ENCODE measurements at places on chromosomes 12 and 14.

DNA sequence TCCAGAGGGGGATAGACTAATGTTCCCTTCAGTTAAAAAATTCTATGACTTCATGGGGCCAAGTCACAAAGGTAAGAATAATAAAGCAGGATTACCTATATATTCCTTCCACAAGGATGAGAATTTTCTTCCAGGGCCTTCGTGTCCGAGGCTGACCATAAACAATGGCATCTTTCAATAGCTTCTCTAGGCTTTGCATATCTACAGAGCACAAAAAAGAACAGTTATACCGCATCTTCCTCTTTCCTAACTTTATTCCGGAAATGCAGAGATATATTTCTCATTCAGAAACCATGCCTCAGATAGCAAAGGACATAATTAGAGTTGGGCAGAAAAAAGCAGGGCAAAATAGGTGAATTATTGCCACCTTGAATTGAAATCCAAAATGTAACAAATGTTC is 58.3 kb upstream of the ISM2 start:
- DNase-seq, result no peak

GRCh38 chr14:74952180-74952665 is 3.2 kb downstream of the PGF start:
- DNase-seq, result no peak

- peak; percentile 30 for DNase-seq
These were observed 26.8 kb upstream of the DAAM1 start for GRCh38 chr14:59161561-59162175.

DNA sequence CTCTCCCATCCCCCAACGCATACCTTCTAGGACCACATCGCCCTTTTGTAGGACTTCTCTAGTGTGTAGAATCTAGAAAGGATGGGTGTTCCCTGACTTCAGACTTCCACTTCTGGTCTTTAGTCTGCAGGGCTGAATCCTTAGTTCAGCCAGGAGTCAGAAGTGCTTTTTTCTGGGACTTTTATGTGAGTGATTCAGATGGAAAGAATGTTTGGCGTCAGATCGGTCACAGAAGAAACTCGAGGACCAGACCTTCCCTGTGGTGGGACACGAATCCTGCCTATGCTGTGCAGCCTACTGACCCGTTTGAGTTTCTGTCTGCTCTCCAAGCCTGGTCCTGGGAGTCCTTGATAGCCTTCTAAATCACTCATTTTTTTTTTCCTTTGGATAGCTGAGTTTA is 165.4 kb upstream of the SSTR1 start:
- DNase-seq, result no peak

GRCh38 chr12:47882781-47883546 is 21.8 kb downstream of the VDR start:
- no peak for DNase-seq

DNA sequence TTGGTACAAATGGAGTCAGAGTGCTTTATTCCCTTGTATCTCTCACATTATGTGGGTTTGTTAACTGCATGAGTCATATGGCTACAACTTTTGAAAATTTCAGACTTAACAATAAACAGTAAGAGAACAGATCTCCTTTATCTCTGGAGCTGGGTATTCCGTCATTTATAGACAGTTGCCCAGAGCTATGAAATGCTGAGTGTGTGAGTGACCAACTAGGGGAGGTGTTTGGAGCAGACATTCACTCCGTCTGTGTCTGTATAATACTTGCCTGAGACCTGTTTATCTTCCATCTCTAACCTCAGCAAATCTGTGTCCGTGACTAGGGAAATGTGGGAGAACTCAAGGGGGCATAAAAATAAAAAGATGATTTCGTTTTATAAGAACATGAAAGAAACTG is 279.9 kb upstream of the FAR2 start:
- DNase-seq, result peak; percentile 75

DNA sequence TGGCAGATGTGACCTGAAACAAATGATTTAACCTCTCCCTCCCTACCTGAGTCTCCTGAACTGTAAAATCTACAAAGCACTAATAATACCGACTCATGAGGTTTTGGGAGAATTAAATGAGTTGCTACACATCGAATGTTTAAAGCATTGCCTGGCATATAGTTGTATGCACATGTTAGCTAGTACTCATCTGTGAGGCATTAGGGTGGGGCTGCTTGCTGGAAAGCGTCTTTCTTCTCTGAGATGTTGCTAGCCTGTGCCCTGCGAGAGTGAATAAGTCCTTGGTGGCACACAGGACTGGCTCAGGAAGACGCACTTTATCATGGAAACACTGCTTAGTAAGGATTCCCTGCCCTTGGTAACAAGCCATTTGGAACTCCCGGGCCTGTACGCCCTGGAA is 6.1 kb downstream of the RAPGEF3 start:
- peak; percentile 91 for DNase-seq

DNA sequence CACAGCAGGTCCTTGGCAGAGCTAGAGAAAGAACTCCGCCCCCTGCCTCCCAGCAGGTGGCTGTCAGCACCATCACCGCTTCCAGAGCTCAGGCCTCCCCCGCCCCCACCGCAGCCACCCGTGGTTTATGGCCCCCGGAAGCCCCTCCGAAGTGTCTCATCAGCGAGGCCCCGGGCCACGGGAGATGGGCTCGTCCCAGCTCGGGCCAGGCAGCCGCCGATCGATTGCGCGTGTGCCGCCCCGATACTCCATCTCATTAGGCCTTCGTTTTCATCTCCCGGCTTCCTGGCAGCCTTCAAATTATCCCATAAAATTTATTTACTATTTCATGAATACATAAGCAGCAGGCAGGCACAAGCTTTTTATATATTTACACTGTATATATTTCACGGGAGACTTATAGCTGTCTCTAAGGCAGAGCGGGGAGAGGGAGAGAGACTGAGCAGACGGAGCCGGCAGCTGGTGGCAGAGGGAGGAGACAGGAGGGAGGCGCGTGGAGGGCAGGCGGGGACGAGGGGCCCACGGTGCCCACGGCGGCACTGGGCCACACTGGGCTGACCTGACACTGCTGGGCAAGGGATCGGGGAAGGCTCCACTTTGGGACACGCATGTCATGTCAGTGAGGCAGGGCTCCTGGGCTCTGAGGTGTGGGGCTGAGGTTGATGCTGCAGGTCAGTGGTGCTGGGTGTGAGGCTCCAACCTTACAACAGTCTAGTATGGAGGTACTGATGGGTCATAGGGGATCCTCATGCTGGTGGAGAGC is 241.2 kb downstream of the RBM19 start:
- no peak for DNase-seq

GRCh38 chr12:46556819-46557524 is 184.4 kb upstream of the SLC38A2 start:
- DNase-seq, result peak; percentile 95

DNA sequence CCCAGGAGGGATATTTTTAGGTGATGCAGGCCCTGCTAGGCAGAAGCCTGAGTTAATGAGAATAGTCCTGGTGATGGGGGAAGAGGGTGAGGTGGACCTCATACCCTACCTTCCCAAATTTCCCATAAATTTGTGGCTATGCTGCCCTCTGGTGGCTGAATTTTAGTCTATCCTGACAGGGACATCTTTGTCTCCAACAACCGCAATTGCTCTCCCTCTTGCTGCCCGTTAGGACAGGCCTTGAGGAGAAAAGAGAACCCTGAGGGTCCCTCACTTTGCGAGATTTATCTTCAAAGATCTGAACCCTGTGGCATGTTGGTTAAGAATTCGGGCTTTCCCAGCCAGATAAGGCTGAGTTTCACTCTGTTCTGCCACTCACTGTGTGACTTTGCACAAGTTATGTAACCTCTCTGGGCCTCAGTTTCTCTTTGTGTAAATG is 9.8 kb upstream of the ZNF385A start:
- peak; percentile 68 for DNase-seq

- DNase-seq, result no peak
These were observed 5.2 kb downstream of the CMAS start for GRCh38 chr12:22051114-22051698.

DNA sequence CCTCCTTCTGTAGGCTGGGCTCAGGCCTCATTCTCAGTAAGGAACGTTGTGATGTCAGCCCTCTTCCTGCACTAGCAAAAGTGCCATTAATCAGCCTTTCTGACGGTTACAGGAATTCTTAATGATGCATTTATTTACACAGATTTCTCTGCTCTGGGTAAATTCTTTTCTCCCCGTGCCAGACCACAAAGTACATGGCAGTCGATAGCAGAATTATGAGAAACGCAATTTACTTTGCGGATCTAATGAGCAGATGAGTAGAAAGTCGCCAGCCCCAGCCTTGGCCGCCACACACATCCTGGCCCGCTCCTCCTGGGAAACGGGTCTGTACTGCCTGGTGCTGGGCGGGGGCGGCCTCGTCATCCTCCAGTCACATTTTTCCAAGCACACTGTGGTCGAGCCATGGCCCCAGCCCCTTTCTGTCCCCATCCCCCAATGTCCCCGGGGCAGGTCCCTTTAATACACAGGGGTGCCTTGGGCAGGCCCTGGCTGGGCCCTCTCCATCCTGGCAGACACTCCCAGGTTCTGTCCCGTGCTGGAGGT is 25.9 kb downstream of the NOC4L start:
- no peak for DNase-seq

DNA sequence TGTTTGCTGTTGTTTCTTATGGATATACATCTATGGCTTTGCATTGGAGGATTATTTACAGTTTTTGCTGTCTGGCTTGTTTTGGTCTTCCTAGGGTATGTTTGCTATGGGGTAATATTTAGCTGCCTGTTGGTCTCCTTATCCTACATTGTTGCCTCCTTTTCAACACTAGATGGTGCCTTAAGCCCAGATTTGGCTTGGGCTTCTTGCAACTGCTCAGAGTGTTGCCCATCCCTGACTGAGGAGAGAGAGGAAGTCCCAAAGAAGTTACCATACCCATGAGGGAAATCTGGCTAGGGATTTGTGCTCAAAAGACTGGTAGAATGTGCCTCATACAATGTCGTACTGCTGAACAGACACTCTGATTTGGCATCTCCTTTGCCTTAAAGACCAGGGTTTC is 94.6 kb upstream of the MUCL1 start:
- DNase-seq, result peak; percentile 10

DNA sequence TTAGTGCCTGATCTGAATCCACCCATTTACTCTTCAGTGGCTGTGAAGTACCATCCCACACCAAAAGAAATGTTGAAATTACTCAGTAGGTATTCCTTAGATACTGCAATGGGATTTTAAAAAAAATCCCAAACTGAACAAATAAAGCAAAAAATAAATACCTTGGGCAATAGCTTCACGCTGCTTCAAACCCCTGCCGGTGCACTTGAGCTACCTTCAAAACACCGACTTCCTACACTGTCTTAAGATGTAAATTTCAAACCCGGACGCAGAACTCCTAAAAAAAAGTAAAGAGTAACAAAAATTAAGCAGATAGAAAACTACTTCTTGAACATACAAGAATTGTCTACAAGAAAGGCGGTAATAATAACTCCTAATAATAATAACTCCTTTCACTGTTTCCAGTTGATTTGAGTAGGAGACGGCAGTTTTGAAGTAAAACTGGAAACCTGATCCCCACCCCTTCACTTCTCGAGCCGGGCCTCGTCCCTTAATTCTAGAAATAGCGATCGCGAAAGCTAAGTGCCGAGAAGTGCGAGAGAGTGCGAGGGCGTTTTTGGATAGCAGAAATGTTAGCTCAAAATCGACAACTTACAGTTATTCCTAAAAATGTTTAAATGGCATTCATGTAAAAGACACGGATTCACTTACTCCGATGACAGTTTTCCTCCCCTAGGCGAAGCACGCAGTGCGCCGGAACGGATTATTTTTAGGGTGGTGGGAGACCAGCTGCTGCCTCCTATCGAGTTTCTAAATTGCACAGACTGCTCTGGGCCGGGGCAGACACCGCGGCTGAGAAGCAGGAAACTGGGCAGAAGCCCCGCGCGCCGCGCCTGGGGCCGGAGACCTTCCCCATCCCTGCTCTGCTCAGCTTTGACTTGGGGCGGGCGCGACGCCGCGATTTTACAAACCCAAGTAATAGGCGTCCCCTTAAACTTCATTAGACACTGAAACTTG is at the start of gene ABCC9:
Gene ABCC9 (minus strand): TSS at position 878 of the 957 bp plus-strand sequence. CDS start 4,752 bp downstream, outside the sequence.
- peak; percentile 13 for DNase-seq

DNA sequence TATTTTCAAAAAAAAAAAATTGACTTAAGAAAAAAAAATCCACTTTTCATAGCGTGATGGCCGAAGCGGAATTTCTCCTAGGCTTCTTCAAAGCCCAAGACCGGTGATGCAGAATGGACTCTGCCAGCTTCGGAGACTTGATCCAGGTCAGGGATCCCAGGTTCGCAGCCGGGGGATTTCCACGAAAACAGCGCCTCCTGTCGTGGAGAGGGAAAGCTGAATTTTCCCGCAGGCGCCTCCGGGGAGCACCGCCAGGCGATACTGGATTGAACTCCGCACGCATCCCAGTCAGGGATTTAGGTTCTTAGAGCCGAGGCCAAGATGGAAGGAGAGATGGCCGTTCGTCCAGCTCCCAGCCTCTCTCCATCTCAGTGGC is 2.1 kb downstream of the TTC6 start:
- DNase-seq, result no peak
